ENCODE measurements at places on chromosomes 6 and 20.

DNA sequence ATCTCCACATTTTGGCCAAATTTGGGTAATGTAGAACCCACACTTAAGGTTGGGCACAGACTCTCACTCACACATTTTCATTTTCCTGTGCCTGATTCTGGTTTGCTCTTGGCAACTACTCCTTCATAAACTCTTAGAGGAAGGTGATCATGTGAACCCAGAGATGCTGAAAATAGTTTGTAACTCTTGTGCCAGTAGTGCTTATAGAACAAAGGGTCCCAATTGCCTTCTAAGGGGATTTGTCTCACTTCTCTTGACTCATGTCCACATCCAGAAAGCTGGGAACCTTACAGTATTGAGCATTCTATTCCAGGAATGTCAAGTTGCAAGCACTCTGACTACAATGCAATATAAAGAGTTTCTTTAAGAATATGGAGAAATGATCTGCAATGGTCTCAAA is 62.0 kb upstream of the TASP1 start:
- DNase-seq, result no peak

GRCh38 chr20:58361481-58362205 is 27.4 kb upstream of the VAPB start:
- DNase-seq, result no peak

DNA sequence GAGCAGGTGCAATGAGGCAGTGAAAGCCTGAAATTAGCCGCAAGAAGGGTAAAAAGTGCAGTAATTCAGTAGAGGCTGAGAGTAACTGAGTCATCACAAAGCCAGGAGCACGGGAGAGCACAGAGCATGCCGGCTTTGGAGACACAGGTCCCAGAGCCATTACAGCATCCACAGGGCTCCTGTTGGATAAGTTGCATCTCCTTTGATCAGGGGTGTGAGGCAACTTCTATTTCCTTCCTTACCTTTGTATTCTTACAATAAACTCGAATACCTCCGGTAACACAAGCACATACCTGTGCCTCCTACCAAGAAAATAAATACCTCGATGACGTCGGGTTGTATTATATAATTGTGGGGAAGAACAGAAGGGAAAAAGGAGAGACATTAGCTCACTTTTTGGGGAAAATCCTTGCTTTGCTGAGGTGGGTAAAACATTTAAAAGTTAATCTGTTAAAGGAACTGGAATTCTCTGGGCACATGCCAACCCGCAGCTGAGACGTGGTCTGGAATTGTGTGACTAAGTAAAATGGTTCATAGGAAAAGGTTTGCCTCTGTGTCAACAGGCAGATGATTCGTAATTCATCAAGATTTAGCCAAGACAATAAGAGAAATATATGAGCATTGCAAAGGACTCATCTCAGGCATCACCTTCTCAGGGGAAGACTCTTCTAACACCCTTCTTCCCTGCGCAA is 360.7 kb upstream of the ZFP64 start:
- no peak for DNase-seq

GRCh38 chr20:49919461-49919860 is 4.1 kb upstream of the SPATA2 start:
- no peak for DNase-seq

DNA sequence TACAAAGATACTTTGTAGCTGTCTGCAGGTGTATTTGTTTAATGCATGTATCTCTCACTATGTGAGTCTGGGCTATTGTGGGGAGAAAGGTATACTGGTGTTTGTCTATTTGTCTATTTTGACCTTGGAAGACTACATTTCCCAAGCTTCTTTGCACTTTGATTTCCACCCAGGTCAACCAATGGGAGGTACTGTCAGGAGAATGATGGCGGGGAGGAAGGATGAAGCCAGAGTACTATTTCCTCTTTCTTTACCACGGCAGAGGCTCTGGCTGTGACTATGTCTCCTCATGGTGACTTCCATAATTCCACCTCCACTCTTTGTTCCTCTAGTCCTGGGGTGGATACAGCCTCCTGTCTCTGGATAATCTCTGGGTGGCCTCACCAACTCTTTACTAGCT is 23.1 kb downstream of the LBP start:
- DNase-seq, result peak; percentile 65

- DNase-seq, result peak; percentile 14
These were observed 86.7 kb upstream of the AGPAT4 start for GRCh38 chr6:161360520-161360919.

DNA sequence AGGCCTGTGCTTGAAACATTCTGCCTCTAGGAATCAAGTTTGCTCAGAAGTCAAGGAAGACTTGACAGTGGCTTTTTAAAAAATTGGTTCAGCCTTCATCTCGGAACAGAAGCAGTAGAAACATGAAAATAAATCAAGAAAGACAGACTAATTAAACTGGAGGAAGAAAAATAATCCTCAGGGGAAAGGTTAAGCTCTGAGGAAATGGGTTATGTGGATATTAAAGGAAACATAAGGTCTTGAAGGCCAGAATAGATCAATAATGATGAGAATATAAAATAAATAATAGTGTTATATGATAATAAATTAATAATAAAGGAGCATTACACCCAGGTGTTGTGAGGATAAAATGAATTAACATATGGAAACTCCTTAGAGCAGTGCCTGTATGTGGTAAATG is 121.7 kb downstream of the GPR63 start:
- DNase-seq, result no peak

DNA sequence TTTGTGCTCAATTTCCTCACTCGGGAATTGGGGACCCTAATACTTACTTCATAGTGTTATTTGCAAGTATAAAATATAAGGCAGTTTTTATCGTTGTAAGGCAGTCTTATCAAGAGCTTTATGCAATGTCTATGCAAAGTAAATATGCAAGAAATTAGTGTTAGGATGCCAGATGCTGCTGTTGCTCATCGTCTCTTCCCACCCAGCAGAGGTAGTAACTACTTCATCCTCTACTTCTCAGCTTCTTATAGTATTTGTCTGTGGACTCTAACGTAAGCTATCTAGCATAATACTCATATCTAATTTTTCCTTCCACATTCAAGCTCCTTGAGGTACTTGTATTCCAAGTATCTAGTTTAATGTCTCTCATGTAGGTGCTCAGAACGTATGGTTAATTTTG is 11.6 kb downstream of the PLCG1 start:
- no peak for DNase-seq
